ENCODE measurements at places on chromosomes 2 and 18.

DNA sequence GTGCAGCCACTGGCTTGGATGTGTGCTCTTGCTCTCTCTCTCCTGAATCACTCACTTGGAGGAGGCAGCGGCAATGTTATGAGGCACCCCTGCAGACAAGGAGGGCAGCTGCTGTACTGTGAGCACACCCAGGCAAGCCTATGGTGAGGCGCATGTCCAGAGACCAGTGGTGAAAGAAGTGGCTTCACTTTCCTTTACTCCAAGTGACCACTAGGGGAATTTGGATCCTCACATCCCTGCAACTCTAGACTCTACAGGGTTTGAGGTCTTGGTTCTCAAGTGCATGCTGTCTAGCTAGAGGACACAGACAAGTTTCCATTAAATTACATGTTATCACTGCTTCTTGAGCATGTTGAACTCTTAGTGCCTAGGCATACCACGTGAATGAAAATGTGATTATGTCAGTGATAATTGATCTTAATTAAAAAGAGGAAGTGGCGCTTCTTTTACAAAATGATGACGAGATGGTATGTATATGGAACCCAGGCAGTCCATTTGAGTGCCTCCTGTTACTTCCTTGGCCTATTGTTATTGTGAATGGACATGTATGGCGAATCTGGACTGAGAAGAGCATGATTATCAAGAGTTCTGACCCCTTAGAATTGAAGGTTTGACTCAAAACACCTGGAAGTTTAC lies 181.0 kb upstream of the CDH2 start:
- DNase-seq, result no peak

DNA sequence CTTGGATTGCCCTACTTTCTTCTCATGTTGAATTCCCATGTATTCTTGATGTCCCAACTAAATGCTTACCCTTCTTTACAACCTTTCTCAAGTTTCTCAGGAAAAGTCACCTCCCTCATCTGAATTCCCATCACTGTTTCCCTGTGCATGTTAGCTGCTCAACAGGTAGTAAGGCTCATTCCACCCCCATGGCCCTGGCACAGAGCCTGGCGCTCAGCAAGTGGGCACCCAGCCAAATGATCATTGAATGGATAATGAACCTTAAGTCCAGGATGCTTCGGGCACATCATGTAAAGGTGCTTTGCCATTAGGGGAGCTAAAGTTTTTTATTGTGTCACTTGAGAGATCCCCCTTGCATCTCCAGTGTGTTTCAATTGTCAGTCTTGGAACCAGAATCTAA lies 124.0 kb downstream of the PKP4 start:
- no peak for DNase-seq

- no peak for DNase-seq
These were observed 22.7 kb downstream of the EPC2 start for GRCh38 chr2:148667113-148667836.

- DNase-seq, result no peak
These were observed 142.6 kb upstream of the CYP1B1 start for GRCh38 chr2:38218591-38218991.

DNA sequence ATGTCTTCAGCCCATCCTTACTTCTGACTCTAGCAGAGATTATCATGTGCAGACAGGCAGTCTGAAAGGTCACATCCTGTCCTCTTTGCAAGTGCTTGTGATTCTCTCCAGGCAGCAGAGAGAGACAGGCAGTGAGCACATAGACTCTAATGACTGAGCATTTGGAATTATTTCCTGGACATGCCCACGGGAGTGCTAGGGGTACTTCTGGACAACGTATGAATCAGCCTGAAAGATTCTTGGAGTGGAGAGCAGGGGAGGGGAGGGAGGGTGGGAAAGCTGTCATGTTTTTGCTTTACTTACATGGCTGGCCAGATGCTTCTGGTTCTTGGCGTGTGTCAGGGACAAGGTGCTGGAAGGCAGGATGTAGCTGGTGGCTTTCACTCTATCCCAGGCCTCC lies 150.6 kb downstream of the RIF1 start:
- DNase-seq, result no peak

GRCh38 chr2:119823734-119824334 lies 64.1 kb downstream of the PTPN4 start:
- DNase-seq, result no peak

DNA sequence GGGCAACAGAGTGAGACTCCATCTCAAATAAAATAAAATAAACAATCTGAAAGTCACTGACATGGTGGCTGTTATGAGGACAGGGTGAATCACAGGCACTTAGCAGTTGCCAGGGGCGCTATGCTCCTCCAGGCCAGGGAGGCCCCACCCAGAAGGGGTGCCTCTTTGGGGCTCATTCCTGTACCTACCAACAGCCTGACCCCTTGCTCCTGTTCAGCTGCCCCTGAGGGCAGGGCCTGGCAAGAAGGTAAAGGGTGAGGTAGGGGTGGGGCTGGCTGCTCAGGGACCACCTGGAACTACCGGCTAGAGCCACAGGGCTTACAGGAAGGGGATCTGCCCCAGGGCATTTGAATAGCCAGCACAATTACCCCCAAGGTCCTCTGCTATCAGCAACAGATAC lies 60.3 kb downstream of the INPP5D start:
- no peak for DNase-seq

- DNase-seq, result no peak
These were observed 67.6 kb downstream of the SCN1A start for GRCh38 chr2:166060191-166060590.

GRCh38 chr2:207257251-207258250 lies 91.8 kb upstream of the KLF7 start:
- DNase-seq, result no peak

DNA sequence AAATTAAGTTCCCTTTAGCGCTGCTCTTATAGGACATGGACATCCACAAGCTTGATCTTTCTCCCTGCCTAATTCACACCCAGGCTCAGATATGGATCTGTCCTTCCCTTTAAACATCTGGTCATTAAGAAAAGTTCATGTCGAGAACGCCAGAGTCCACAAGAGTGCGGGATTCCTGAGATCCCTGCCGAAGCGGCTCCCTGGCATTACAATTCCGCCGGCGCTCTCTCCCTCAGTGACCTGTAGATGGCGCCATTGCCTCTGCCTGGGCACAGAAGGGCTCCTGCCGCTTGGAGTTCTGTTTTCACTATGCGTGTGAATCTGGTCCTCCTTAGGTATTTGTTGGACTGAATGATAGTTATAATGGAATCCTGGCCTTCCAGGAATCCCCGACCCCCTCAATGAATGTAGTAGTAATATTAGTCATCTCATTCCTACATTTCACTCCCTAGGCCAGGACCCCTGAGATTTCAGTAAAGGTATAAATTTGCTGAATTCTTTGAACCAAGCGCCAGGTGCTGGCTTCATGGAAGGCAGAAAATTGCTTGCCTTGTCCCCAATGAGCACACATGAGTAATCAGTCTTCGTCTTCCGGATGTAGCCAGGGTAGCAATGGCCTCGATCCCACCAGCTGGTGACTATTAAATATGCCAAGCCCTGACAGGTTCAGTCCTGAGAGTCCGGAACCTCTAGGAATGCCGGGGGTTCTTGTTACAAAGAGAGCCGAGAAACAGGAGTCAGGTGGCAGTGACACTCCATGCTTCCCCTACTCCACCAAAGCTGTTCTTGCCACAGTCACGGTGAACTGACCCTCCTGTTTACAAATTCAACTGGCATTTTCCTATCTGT lies 26.4 kb upstream of the CD207 start:
- DNase-seq, result no peak

DNA sequence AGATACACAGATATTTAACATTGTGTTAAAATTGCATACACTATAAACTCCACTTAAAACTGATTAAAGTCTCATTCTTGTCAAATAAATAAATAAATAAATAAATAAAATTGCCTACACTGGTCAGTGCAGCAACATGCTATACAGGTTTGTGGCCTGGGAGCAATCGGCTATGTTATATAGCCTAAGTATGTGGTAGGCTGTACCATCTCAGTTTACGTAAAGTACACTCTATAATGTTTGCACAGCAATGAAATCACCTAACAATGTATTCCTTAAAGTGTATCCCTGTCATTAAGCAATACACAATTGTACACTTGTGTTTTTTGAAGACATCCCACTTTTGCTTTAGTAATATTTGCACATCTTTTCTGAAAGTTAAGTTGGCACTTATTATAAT lies 337.7 kb upstream of the SETBP1 start:
- DNase-seq, result no peak

DNA sequence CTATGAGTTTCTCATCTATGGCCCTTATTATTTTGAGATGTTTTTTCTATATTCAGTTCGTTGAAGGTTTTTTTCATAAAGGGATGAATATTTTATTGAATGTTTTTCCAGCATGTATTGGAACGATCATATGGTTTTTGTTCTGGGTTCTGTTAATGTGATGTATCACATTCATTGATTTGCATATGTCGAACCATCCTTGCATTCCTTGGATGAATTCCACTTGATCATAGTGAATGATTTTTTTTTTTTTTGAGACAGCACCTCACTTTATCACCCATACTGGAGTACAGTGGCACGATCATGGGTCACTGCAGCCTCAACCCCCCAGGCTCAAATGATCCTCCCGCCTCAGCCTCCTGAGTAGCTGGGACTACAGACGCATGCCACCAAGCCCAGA lies 5.5 kb upstream of the NEMP2 start:
- DNase-seq, result no peak

DNA sequence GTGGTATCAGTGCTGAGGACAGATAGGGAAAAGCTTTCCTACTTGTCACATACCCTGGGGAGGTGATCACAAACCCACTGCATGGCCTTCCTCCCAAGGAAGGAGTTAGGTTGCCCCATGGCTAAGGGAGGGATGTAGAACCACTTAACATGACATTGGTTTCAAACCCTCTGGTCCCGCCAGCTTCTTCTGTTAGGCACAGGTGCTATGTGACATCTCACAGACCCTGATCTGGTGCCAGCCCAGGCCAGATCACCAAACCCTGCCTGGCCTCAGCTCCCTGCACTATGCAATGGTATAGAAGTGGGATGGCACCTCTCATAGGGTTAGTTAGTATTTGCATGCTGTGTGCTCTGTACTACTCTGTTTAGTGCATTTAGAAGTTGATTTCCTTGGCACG lies 58.0 kb downstream of the TCF7L1 start:
- DNase-seq, result no peak

DNA sequence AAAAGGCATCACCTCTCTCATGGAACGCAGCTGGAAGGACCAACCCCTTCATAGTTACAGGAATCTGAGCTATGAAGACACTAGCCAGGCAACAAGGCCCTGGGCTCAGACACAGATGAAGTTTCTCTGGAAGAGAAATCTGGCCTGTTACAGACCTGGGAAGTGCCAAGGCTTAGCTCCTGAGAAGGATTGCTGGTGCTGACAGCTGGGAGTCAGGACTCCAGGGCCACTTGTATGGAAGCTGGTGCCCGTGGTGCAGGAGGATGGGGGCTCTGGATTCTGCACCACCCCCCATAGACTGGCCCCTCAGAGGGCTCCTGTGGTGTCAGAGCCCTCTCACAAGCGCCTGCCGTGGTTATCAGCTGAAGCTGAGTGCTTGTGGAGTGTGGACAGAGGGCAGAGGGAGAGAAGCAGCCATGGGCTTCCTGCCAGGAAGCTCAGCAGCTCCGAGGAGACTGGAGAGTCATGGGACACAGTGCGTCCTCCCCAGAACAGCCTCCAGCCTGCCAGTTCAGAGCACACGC lies 87.3 kb upstream of the LCLAT1 start:
- DNase-seq, result no peak

DNA sequence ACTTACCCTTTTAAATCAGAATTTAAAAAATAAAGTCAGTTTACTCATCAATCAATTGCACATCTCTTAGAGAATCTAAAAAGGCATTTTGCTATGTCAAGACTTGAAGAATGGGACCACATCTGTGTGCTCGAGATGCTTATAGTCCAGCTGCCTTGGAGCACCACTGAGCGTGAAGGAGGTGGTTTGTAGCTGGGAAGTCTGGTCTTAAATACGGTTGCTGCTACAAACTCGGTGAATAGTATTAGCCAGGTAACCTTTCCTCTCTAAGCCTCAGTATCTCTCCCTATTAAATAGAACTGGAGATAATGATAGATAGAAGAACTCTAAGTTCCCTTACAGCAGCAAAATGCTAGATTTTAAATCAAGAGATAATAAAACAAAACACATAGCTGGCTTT lies 289.7 kb downstream of the TRIB2 start:
- DNase-seq, result no peak

DNA sequence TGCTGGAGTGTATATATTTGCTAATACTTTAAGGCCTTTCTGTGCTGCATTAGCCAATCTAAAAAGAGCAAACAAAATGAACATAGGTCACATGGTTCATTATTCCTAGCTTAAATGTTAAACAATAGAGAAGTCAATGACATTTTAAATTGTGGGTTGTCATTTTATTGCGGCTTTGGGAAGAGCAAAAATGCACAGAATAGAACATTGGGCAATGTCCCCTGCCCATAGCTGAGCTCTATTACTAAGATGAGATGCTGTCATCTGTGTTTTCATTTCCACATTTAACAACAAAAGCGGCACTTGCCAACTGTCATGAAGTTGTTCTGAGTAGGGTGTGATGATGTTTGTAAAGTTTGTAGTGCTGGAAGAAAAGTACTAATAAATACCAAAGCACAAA lies 3.2 kb upstream of the VAPA start:
- DNase-seq, result no peak

DNA sequence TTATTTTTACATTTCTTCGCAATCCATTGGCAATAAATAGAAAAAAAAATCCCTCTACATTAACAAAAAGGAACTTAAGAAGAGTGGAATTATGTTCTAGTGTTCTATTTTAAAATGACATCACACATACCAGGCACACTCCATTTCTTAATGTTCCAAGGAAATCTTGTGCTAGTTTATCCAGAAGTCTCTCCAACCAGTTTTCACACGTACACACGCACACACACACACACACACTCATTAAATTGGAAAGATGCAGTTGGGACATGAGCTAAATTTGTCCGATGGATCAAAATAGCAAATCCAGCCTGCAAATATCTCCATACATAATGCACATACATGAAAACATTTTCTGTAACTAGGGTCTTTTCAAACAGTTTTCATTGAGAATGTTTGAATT lies 78.3 kb downstream of the KCNJ3 start:
- no peak for DNase-seq

GRCh38 chr2:59874971-59875755 lies 678.3 kb downstream of the BCL11A start:
- no peak for DNase-seq

DNA sequence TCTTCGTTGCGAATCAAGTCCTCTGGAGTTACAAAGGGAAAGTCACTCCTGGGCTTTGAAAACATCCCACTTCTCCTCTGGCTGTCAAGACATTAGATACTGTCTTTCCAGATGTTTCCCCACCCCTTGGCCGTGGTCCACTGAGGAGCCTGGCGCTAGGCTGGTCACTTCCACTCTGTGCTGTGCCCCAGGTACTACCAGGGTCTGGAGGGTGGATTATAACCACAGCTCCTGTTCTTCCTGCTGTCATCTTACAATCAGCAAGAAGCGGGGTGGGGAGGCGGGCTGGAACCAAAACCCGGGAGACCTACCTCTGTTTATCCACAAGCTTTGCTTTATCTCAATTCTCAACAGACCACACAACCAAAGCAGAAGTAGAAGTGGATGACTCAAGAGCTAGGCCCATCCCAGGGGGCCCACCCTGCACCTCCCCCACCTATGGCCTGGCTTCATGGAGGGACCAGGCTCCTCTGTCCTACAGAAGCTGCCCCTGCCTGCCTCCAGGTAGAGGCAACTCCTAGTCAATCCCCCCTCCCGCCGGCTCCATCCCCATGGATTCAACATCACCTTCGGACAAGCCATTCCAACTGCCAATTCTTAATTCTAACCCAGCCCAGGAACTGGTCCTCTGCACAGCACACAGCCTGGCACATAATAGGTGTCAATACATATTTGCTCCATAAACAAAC lies 17.8 kb downstream of the SMAD7 start:
- no peak for DNase-seq

- DNase-seq, result no peak
These were observed 968 bp upstream of the RALBP1 start for GRCh38 chr18:9474108-9474982.

- no peak for DNase-seq
These were observed 63.1 kb upstream of the NFATC1 start for GRCh38 chr18:79332646-79333045.
